ENCODE measurements at places on chromosomes 16 and 17.

DNA sequence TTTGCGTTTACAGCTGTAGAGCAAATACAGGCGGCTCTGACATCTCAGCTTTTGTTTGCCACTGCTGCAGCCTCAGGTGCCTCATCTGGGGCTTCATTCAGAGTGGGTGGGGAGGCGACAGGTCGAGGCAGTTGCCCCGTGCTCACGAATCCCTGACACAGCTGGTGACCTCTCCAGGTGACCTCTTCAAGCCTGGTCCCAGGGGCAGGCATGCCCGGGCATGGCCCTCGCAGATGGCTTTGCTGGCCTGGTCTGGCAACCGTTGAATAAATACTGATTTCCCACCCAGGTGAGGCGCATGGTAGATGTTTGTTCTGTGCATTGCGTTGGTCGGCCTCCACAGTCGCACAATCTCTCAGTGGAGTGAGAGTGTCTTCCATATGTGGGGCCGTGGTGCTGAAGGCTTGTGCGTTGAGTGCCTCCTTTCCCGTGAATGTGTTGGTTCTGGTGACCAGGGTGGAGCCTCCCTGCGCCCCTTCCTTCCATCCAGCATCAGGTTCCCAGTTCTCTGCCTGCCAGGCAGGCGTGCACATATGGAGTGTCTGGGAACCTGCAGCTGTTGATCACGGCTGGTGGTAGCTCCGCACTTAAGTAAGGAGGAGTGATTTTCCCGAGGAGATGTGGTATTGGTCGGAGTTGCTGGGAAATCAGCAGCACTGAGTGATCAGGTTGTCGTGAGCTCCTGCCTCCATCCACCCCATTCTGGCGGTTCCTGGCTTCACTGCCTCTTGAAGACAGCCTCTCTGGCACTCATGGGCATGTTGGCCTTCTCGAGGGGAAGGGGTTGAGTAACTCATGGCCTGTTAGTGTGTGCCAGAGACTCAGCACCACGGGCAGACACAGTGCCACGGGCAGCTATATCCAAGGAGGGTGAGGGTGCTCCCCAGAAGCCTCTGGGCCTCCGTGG is 149.7 kb downstream of the RPTOR start:
- no peak for DNase-seq

GRCh38 chr17:81237591-81238489 is 1.0 kb downstream of the TEPSIN start:
- no peak for DNase-seq

DNA sequence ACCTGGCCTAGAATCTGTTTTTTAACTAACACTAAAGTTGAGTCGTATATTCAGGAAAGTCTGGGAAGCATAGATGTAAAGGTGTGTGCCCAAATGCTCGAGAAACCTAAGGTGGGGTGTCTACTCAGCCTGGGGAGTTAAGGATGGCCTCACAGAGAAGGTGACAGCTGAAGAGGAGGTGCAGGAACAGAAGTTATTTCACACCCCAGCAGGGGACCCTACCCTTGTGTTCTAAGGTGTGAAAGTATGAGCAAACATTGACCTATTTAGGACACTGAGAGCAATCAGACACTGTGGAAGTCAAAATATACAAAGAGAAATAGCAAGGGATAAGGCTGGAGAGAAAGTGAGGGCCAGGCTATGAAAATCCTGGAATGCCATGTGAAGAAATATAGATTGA is 49.0 kb upstream of the DHX40 start:
- no peak for DNase-seq

GRCh38 chr16:1492082-1492922 is 858 bp upstream of the TELO2 start:
- DNase-seq = no peak

DNA sequence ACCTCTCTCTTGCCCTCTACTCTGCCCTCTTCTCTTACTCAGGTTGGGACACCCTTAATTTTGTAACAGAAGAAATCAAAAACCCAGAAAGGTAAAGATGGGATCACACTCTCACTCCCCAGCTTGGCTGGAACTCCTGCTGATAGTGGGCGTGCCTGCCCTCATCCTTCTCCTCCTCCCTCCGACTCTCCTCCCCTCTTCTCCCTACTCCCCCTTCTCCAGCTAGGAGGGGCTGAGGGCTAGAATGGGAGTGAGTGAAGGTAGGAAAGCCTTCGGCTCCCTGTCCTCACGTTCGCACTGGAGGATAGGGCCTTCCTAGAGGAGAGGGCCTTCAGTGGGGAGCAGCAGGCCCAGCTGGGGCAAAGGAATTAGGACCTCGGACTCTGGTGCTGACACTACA is 20.3 kb downstream of the SLC7A6OS start:
- no peak for DNase-seq

- DNase-seq = no peak
These were observed 14.7 kb upstream of the TBX2 start for GRCh38 chr17:61384692-61385576.

DNA sequence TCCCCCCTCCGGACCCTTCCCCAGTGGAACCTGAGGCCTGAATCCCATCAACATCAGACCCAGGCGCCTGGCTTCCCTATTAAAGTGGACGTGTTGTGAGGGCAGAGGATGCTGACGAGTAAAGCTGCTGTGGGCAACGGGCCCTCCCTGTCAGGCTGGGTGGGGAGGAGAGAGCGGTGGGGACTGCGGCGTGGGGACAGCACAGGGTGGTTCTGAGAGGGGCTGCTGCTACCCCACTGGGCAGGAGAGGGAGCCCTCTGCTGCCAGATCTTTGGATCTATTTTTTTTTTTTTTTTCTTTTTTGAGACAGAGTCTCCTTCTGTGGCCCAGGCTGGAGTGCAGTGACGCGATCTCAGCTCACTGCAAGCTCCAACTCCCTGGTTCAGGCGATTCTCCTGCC is 5.9 kb downstream of the CA5A start:
- no peak for DNase-seq

- no peak for DNase-seq
These were observed 75.8 kb upstream of the METTL9 start for GRCh38 chr16:21523411-21524067.

DNA sequence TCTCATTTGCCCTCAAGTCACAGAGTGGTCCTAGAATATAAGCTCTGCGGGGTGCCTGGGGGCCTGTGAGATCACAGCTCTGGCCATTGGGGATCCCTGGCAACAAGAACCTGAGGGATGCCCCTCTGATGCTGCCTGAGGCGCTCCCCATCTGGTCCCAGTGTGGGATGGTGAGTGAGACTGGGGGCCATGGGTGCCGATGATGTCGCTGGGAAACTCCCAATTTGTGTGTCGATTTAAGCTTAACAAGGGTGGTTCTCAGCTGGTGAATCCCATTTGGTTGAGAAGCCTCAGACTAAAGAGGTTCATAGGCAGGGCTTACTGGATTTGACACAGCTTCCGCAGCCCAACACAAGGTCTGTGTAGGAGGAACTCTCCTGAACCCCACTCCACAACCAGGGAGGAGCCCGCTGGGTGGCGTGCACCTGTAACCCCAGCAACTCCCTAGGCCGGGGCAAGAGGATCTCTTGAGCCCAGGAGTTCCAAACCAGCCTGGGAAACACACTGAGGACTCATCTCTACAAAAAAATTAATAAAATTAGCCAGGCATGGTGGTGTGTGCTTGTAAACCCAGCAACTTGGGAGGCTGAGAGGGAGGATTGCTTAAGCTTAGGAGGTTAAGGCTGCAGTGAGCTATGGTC is 63.7 kb upstream of the SIAH1 start:
- DNase-seq = no peak

GRCh38 chr17:48928876-48929811 is 15.5 kb downstream of the SNF8 start:
- no peak for DNase-seq

DNA sequence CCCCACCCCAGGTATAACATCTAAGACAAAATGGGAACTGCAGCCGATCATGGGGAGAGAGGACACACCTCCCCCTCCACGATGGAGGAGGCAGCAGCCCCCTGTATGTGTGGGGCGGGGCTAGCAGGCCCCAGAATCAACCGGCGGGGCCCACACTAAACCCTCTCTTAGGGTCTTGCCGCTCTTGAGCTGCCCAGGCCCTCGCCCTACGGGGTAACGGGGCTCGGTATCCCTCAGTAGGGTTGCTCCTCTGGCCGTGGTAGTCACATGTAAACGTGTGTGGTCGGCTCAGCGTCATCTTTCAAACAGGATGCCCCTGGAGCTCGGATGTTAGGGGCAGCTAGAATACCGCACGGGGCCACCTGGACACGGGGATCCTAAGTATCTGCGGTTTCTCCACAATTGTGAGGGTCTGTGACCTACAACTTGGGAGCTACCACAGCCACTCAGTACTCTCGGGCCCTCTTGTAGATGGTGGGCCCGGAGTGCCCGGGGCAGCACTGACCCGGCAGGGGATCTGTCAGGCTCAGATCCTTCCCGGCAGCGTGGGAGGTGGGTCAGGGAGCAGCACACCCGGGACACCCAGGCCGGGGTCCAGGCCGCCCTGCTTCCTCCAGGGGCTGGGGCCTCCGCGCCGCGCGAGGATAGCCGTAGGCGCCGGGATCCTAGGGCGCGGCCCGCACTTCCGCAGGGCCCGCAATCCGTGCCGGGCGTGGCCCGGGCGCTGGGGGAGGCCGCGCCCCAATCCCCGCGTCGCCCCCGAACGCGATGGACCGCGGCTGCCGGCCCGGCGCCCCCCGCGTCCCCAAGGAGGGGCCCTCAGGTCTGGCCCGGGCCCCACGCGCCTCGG is 781 bp downstream of the ARHGDIA start:
- no peak for DNase-seq

- DNase-seq = no peak
These were observed 72.2 kb downstream of the CLEC16A start for GRCh38 chr16:11016524-11016988.

GRCh38 chr17:32443827-32444300 is 446 bp upstream of the PSMD11 start:
- DNase-seq = no peak

- DNase-seq = no peak
These were observed 5.8 kb downstream of the ARHGEF15 start for GRCh38 chr17:8315764-8316217.
